Left lung (tissue), 14 donors: ENCODE measurements at places on chromosomes 5 and 9. TPM values are rescaled to one million over a fixed set of nuclear protein-coding genes. Genes with fewer than 3 reads are reported as not detected.

The ZFP37 gene
- total RNA-seq: 1.8 TPM

GRCh38 chr9:19117039-19117716, 10.1 kb downstream of the PLIN2 start:
- no peak for DNase-seq

The IRX2 gene
- total RNA-seq: 32.4 TPM

The GLDC gene
- 0.41 TPM for total RNA-seq

- peak; percentile 49 for DNase-seq
These were observed 64.6 kb downstream of the ENC1 start for GRCh38 chr5:74575741-74576538.

The SOWAHA gene
- total RNA-seq: not detected

GRCh38 chr9:83476513-83476912, 61.7 kb downstream of the FRMD3 start:
- no peak for DNase-seq

DNA sequence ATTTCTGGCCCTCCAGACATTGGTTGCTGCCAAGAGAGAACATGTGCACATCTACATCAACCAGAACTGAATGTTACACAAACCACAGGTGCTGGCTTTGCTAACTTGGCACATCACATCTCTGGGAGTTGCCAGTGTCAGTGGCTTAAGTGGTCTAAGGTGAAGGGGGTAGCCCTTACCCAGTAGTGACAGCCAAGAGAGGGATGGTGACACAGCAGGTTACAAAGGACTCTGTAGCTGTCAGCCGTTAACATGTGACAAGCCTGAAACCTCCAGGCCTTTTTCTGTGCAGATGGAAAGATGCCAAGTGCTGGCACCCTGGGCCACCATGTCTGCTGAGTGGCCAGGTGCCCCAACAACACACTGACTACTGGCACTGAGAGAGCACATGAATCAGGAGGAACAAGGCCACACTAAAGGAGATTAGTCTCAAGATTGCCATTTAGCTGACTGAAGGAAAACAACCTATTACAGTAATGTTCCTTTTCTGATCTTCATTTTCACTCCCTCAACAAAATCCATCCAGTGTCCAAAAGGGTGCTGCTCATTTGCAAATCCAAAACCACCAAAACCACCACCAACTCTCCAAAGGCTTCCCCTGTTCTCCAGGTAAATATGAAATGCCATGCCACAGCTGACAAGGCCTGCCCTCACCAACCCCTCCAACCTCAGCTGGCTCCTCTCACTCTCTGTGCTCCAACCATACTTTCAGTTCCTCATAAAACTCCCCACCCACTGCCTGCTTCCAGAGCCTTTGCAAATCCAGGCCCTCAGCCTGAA, 20.2 kb downstream of the SIL1 start:
- DNase-seq: no peak

- DNase-seq: no peak
These were observed 104.0 kb downstream of the EBF1 start for GRCh38 chr5:158995694-158996173.

DNA sequence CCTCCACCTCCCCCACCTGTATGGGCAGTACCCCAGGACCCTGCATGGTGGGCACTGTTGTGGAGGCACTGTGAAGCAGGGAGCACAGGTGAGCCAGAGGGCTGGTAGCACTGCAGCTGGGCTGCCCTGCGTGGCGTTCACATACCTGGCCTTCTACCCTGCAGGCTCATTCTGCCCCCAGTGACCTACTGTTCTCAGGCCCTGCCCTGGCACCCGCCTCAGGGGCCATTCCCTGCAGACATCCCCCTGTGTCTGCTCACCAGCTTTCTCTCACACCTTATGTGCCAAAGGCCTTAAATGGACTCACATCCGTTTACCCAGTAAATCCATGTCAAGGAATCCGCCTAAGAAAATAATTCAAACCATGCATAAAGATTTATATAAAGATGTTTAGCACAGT, 196.5 kb downstream of the CRB2 start:
- no peak for DNase-seq

- no peak for DNase-seq
These were observed 597.7 kb downstream of the CCDC171 start for GRCh38 chr9:16150501-16150900.

DNA sequence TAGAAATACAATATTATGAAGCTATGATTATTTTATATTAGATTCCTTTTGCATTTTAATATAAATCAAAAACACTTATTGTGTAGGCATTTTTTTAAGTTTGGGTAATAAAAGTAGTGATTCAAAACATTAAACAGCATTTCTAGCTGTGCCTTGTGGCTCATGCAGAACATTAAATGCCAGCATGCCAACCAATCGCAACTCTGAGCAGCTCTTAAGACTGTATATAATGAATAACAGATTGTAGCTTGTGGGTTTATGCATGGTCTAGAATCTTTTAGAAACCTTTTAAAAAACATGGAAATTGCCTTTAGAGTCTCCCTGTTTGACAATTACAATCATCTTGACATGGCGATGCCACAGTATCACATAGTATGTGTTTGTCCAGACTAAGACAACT, 903.8 kb downstream of the EFNA5 start:
- no peak for DNase-seq

- DNase-seq: no peak
These were observed 222.3 kb downstream of the YTHDC2 start for GRCh38 chr5:113735751-113736150.

The SURF4 gene
- total RNA-seq: 232 TPM

DNA sequence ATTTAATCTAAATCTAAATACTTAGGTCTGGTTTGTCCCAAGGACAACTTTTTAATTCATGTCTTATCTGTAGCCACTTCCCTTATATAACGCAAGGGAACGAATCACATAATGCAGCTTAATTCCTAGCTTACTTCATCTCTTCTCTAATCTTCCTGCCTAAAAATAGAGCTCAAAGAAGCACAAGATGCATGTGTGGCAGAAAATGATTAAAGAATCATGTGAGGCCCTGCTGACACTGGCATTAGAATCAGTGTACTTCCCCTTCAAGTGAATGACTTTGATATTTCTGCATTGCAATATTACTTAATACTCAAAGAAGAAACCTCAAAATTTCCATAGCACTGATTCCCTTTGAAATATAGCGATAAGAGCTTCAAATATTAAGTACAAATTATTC, 317.9 kb upstream of the FTMT start:
- no peak for DNase-seq

GRCh38 chr5:157263496-157264090, 2.3 kb upstream of the CYFIP2 start:
- DNase-seq: no peak

GRCh38 chr5:169272111-169272510, 28.8 kb downstream of the SLIT3 start:
- DNase-seq: no peak

DNA sequence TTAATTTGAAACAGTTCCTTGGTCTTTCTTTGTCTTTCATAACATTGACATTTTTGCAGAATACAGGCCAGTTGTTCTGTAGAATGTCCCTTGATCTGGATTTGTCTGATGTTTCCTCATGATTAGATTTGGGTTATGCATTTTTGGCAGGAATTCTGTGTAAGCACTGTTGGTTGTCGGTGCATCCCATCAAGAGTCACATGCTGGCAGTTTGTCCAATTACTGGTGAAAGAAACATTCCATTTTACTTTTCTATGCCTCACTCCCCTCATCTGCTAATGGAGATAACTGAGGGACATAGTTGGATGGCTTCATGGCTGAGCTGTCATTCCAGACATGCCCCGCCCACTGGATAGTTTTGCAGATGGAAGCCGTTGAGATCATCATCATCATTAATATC, 7.6 kb upstream of the ZNF618 start:
- no peak for DNase-seq

DNA sequence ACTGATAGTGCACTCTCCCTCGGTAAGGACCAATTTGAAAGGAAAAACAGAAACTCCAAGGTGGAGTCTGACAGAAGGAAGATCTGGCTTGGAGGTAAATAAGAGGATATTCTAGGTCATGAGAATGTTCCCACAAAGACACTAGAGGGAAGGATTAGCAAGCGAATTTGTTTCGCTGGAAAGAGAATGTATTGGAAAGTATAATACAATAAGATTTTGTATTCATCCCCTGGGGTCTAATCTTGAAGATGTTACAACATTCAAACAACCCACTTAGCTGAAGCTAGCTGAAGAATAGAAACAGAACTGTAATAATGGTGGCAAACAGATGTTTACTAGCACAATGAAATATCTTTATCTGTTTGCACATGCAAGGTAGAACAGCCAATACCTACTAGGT, 158.7 kb downstream of the GNAQ start:
- no peak for DNase-seq

GRCh38 chr5:177316005-177316404, 4.3 kb upstream of the MXD3 start:
- no peak for DNase-seq

The ANXA6 gene
- total RNA-seq: 198 TPM

- DNase-seq: no peak
These were observed 321.8 kb downstream of the TRIM32 start for GRCh38 chr9:117008876-117009275.

DNA sequence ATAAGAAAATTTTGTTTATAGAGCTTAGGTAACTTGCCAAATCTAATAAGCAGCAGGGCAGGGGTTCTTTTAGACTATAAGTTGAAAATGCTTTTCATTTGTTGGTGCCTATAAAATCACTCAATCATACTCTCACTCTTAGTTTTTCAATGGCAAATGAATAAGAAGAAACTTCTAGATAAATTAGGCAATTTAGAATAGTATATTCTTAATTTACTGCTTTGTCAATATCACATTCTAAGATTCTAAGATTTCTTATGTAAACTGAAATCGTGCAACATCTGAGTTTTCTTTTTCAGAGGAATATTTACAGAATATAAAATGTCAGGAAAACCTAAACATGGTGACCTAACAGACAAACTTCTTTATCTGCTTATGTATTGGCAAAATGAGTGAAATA, 849.0 kb downstream of the DTWD2 start:
- DNase-seq: no peak
